ENCODE measurements at places on chromosomes 12 and 14.

DNA sequence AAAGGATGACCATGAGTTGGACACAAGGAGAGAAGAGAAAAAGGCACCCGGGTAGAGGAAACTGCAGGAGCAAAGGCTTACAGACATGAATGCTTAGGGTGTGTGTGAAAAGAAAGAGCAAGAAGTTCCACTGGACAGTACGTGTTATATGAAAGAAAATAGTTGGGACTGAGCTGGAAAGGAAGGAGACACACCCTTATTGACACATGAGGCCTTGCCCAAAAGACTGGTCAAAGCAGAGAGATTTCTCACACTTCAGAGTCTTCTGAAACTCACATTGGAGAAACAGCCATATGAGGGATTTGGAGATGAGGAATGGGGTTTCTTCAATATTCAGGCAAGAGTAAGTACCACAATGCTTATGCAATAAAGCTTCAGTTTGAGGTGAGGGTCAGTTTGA is 56.0 kb downstream of the TTC9 start:
- no peak for DNase-seq

DNA sequence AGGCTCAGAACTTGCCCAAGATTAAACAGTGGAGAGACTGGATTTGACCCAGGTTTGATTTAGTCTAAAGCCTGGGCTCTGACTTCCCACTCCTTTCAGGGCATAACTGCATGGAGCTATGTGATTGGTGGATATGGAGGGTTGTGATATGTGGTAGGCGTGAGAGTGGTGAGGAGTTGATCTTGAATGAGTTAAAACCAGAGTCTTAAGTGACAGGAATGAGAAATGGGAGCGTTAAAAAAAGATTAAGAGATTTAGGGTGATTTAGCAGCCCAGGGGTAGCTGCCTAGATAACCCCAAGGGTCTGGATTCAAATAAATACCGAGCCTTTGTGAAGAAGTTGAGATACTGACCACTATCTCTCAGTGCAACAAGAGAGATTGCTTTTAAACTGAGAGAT is 8.4 kb downstream of the SYNDIG1L start:
- no peak for DNase-seq

DNA sequence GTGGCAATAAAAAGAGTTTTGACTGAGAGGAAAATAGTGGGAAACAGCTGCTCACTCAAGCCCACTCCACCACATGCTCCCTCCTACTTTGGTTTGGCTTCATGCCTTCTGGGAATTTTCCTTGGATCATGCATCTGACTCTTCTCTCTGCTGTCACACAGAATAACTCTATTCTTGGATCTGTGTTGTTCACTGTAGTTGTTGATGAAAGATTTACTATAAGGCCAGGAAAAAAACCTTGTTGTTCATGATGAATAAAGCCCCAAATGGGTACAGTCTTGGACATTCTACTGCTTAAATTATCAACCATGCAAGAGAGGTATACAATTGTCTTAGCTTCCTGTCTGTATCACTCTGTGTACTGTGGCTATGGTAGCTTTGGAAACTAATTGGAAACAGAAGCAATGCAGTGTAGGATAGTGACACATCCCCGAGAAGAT is 70.5 kb downstream of the TMX1 start:
- no peak for DNase-seq

DNA sequence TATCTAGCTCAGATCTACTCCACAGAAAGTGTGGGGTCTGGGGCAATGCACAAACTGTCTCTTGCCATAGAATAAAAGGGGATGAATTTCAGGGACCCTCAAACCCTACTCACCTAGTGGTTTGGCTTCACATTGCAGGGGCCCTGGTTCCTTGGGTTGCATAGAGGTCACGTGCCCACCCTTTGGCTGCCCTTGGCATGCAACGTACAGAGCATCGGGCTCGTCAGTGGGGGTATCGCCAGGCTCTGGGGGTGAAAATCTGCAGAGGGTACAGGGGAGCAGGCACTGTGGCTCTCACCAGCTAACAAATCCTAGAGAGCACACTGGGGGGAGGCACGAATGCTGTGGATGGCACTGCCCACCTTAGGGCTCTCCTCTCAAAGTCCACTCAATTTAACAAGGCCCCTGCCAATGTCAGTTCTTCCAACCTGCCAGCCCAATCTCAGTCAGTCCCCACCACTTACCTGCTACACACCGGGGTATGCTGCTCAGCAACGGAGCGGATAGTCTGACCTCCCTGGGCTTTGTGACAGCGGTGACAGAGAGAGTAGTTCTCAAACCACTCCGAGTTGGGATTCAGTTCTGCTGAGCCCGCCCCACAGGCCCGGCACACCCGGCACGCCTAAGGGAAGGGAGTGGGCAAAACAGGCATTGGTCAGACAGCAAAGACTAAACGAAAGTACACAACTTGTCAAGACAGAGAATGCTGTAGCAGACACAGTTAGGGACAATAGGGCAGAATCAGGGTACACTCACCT is 8.0 kb downstream of the KMT2D start:
- DNase-seq: no peak

DNA sequence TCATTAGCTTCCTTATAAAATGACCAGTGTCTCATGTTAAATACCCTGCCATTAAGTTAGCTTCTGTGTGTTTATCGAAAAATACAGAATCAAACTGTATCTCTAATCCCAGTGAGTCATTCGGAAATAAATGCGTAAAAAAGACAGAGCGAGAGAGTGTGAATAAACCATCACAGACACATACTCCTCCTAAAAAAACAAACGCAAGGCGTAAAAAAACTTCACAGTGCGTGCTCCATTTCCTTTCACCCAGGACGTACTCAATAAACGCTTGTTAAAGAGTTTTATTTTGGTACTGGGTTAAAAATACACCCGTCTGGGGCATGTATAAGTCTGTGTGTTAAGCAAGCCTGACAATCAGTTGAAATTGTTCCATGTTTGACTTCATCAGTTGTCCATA is 58.8 kb upstream of the ISM2 start:
- no peak for DNase-seq

DNA sequence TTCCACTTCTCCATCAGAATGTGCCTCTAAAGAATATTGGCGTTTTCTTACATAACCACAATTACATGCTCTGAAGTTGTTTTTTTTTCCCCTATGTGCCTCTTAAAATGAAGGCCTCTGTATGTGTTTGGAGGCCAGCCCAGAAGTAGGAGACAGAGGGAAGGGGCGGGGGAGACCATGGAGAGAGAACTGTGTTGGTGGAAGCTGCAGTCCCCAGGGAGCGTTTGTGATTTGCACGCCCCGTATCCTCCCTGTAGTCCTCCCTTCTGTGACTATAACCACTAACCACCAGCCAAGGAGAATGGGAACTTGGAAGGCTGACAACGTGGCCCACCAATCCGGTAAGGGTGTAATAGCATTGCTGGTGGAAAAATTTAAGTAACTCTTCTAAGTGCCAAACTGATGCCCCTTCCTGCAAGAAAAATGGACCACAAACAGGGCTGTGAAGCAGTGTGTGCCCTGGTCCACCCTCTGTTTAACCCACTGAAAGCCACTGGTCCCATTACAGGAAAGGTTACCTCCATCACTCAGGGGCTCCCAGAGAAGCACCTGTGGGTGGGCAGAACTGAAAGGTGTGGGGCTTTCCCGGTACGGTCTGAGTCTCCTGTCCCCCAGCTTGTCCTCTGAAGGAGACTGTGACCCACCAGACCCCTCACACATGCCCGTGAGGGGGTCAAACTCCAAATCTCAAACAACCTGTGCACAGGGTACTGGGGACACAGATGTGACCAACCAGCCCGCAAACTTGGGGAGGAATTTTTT is 36.8 kb downstream of the CCDC88C start:
- DNase-seq: peak; percentile 10

- no peak for DNase-seq
Observed at GRCh38 chr12:46179693-46180452, 89.0 kb downstream of the SLC38A1 start.

DNA sequence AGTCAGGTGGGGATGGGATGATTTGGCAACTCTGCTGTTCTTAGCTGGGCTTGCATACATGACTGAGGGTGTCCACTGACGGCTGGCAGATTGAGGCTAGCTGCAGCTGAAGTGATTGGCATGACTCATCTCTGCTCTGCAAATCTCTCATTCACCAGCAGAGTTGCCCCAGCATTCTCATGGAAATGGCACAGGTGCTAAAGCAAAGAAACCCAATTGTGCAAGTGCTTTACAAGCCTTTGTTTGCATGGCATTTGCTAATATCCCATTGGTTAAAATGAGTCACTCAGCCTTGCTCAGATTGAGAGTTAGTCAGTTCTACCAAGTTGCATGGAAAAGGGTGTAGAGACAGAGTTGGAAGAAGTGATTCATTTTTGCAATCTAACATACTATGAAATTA is 389.7 kb upstream of the FAR2 start:
- no peak for DNase-seq

- DNase-seq: no peak
Observed at GRCh38 chr12:47273191-47273626, 193.4 kb upstream of the AMIGO2 start.

- DNase-seq: no peak
Observed at GRCh38 chr14:103748534-103748857, 32.9 kb downstream of the ZFYVE21 start.

DNA sequence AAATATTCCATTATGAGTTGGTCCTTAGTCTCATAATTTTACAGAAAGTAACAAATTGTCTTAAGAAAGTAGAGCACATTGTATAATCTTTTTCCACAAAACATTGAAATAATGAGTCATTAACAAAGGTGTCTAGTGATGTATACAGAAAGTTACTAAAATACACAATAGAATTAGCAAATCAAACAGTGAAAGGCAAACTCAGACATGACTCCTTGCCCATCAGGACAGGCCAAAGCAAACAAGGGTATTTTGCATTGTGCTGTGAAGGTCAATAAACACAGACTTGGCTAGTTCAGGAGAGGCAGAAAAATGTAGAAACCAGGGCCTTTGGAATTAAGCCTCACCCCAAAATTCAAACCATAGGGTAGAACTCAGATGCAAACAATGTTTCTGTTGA is 37.3 kb downstream of the SIX4 start:
- DNase-seq: no peak

DNA sequence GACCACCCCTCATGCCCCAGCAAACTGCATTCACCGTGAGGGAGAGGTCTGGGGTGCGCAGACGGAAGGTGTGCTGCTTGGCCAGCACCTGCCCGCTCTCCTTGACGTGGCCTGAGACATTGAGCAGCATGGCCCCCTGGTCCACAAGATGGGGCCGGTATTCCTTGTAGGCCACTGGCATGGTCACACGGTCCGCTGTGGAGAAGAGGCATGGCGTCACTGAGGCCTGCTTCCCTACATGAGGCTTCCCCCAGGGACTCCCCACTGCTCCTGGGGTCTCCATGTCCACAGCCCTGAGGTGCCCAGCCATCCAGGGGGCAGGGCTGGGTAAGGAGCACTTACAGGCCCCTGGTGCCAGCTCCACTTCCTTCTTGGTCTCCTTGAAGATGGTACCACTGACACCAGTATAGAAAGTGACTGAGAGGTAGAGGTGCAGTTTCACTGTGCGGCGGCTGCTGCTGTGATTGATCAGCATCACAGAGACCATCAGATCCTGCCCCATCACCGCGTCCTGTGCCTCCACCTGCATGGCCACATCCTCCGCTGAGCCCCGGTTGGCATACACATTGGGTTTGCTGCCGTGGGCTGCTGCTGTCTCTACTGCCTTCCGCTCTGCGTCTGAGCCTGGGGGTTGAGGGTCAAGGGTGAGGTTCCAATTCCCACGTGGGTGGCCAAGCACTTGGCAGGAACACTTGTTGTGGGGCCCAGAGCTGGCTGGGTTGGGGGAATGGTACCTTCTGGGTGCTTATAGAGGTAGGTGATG is 8.2 kb downstream of the TGM1 start:
- no peak for DNase-seq

GRCh38 chr12:65637150-65637549 is 187.1 kb upstream of the HMGA2 start:
- no peak for DNase-seq

DNA sequence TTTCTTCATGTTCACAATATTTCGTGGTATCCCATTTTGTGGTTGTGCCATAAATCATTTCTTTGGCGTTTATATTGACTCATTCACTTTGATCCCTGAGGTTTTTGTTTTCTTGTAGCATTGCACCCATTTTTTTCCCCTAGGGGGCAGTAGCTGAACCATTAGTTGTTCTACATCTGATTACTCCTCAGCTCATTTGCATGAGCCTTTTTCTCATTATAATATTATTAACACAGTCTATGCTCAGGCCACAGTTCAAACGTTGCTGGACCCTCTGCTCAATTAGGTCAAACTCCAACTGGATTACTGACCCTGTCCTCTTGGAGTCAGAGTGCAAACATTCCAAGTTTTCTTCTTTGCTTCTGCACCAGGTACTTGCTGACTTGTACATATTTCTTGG is 475.4 kb upstream of the SEL1L start:
- no peak for DNase-seq

DNA sequence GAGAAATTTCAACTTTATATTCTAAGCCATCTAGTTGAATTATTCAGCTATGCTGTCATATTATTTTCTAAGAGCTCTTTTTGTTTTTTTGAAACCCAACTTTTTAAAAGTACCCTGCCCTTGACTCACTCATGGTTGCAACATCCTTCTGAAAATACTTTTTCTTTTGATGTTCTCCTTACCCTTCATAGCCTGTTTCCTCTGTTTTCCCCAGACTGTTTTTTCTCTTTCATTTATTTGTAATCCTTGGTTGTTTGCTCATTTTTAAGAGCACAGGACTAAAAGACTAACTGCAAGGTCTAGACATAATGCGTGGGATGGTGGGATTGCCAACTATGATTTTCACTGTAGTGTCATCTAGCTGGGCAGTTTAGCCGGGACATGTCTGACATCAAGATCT is 21.2 kb upstream of the CDKL1 start:
- DNase-seq: no peak

DNA sequence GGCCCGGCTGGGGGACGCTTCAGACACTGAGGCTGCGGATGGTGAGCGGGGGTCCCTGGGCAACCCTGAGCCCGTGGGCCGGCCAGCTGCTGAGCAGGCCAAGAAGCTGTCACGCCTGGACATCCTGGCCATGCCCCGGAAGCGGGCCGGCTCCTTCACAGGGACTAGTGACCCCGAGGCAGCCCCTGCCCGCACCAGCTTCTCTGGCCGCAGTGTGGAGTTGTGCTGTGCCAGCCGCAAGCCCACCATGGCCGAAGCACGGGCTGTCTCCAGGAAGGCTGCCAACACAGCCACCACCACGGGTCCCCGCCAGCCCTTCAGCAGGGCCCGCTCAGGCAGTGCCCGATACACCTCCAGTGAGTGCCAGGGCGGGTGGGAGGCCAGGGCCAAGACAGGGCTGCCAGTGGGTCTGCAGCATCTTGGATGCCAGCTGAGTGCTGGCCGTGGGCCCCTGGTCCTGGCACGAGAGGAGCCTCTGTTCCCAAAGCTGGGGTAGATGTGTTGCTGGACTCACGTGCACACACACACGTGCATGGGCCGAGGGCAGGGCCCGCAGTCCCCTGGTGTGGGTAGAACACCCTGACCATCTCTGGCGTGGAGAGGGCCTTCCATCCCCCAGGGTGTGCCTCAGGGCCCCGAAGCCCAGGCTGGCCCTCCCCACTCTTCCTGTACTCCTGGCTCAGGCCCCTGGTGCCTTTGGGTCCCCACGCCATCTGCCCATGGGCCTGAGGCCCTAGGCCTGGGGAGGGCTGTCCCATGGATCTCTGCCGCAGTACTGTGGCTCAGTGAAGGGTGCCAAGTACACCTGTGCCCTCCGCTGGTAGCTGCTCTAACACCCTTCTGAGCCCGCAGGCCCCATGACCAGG is 22.8 kb downstream of the CEP170B start:
- DNase-seq: no peak
